ENCODE measurements at places on chromosomes 12 and 14.
A peak's percentile ranks its signal among the peaks of the same experiment; 100 is the strongest.

GRCh38 chr14:76196980-76197695, 45.4 kb downstream of the GPATCH2L start:
- peak; percentile 49 for DNase-seq

- no peak for DNase-seq
These were observed 127.8 kb downstream of the DAAM1 start for GRCh38 chr14:59316151-59316830.

DNA sequence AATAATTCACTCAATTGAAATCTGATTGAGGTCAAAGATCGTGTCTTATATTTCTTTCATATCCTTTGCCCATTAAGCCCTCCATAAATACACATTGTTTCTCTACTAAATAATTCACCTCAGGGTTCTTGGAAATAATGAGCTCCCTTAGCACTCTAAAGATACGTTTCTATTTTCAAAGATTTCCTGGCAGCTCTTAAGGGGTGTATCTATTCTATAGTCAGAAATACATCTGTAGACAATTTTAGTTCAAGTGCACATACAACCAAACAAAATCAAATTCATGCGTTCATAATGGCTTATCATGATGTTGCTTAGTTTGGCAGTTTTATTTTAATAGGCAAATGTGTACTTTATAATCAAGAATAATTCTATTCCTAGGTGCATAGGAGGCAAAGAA, 361.1 kb upstream of the DDHD1 start:
- no peak for DNase-seq

- no peak for DNase-seq
These were observed 15.7 kb upstream of the SLC6A12 start for GRCh38 chr12:229441-230191.

- no peak for DNase-seq
These were observed 172.4 kb upstream of the NTF3 start for GRCh38 chr12:5259523-5259922.

- peak; percentile 63 for DNase-seq
These were observed 4.9 kb downstream of the VAMP1 start for GRCh38 chr12:6465467-6466183.

DNA sequence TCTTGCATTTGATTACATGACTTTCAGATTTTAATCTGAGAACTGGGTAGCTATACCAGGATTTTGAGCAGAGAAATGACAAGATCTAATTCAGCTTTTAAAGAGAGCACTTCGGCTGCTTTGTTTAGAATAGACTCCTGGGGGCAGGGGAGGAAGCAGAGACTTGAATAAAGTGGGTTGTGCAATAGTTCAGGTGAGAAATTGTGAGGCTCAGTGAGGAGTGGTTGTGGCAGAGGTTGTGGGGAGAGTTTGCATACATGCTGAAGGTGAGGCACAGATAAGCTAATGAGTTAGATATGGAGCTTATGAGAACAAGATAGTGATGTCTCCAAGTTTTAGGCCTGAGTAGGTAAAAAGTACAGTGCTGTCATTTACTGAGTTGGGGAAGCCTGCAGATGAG, 281.4 kb downstream of the FLRT2 start:
- DNase-seq: no peak

- DNase-seq: no peak
These were observed 171.2 kb downstream of the MYRFL start for GRCh38 chr12:69996241-69996640.

GRCh38 chr12:31298515-31298910, 27.4 kb downstream of the SINHCAF start:
- DNase-seq: no peak

DNA sequence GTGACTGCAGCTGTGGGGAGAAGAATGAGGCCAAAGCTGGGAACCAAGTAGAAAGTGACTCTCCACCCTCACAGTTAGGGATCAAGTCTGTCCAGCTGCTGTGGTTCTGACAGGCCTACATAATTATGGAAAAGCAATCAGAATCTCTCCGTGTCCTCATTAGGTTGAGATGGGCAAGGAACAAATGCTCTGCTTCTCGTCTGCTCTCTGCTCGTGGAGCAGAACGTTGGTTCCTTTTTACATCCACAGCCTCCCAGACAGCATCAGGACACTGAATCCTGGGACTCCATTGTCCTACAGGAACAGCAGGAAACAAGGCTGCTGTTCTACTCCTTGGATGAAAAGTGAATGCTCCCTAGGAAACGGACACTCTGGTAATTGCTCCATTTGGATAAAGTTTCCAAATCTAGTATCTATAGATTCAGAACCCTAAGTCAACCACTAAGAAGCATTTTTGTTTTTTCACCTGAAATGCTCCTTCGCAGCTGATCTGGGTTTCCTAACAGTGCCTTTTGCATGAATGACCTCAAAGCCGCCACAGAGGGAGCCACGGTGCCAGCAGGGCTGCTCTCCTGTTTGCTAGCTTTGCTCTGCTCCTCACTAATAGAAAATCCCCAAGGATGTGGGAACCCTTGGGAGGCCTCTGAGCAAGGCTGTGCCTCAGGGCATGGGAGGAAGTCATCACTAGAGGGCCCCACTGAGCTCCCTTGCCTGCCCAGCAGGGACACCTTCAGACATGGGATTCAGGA, 102.0 kb downstream of the EGLN3 start:
- peak; percentile 45 for DNase-seq

DNA sequence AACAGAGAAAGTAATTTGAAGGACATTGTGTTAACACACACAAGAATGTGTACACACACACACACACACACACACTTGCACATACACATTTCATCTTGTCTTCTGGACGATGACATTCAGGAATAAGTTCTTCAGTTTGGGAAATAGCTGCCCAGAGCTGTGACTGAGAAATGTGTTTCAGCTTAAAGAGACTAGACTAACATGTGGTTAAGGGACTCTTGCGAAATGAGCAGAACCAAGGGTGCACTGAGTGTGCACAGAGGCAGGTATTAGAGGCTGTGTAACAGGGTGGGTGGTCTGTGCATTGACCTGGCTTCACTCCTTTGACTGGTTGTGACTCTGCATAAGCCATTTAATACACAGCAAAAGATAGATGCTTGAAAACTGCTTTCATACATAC, 29.4 kb upstream of the KCNA5 start:
- DNase-seq: no peak

- no peak for DNase-seq
These were observed 16.8 kb downstream of the ISCA2 start for GRCh38 chr14:74510223-74510931.

GRCh38 chr14:26204728-26205479, 392.9 kb downstream of the NOVA1 start:
- DNase-seq: no peak

GRCh38 chr14:67477926-67478799, 10.4 kb downstream of the TMEM229B start:
- no peak for DNase-seq

DNA sequence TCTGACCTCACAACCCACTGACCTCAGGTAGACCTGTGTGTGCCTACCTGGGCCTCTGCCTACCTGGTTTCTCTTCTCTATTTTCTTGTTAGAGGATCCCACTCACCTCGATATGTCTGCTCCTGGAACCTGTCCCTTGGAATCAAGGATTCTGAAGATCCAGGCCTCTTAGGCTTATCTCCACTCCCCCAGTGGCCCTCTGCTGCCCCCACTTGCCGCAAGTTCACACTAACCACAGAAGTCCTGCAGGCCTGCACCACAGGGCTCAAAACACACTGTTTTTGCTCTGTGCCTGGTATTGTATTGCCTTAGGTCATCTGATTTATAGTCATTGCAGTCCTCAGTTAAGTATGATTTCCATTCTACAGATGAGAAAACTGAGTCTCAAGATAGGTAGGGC, 15.3 kb upstream of the NRXN3 start:
- no peak for DNase-seq

- peak; percentile 40 for DNase-seq
These were observed 276.3 kb upstream of the FAR2 start for GRCh38 chr12:28872654-28873268.

DNA sequence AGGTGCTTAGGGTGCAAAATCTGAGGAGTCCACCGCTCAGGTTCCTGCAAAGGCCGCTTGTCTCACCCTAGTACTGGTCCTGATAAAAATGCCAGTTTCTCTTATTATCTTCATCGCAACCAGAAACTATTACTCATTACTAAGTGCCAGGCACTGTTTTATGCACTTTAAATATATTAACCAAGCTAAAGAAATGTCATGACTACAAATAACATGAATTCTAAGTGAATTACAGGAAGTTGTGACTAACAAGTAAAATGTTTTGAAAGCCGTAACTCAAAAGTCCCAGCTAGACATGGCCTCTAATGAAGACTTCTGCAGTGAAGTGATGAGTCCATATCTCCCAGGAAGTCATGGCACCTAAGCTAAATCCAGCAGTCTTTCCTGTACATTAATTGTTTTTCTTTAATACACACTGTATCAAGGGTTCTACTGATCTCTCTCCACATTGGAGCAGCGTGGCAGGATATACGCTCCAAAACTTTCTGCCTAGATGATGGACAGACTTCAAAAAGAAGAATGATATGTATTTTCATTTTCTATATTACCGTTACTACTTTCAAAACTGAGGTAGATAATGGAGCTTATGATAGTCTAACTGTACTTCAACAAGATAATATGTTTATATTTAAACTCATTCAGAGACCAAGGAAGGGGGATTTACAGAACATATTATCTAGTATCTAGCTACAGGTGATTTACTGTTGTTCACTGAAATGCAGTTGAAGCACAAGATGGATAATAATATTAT, 117.3 kb upstream of the ARID2 start:
- DNase-seq: no peak

DNA sequence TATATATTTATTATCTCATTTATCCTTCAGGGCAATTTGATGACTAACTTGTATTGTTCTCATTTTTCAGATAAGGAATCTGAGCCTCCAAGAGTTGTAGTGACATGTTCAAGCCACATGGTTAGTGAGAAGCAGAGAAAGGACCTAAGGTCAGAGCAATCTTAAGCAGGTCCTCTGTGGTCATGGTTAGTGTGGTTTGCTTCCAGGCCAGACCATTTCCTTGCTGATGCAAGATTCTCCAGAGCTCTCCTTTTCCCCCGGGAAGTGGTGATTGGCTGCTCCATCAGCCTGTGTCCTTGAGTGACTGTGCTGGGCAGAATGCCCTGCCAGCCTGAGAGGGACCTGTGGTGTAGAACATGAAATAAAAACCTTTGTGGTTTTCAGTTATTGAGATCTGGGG, 141.3 kb downstream of the KTN1 start:
- no peak for DNase-seq

DNA sequence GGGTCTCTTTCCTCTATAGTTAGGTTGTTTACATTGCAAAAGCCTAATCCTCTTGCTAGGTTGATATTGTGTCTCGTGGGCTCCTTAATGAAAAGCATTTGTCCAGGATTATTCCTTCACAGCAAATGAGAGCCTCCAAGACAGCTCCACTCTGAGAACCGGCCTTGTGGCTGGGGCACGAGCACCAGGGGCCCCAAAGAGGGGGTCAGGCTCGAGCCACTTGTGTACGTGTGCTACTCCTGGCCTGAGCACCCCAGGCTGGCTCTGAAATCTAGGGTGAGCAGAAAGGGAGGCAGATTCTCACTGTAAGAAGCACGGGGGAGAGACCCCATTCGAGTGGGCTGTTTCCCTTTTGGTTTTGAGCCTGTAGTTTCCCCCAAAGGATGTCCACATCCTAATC, 45.0 kb upstream of the FZD10 start:
- DNase-seq: no peak

DNA sequence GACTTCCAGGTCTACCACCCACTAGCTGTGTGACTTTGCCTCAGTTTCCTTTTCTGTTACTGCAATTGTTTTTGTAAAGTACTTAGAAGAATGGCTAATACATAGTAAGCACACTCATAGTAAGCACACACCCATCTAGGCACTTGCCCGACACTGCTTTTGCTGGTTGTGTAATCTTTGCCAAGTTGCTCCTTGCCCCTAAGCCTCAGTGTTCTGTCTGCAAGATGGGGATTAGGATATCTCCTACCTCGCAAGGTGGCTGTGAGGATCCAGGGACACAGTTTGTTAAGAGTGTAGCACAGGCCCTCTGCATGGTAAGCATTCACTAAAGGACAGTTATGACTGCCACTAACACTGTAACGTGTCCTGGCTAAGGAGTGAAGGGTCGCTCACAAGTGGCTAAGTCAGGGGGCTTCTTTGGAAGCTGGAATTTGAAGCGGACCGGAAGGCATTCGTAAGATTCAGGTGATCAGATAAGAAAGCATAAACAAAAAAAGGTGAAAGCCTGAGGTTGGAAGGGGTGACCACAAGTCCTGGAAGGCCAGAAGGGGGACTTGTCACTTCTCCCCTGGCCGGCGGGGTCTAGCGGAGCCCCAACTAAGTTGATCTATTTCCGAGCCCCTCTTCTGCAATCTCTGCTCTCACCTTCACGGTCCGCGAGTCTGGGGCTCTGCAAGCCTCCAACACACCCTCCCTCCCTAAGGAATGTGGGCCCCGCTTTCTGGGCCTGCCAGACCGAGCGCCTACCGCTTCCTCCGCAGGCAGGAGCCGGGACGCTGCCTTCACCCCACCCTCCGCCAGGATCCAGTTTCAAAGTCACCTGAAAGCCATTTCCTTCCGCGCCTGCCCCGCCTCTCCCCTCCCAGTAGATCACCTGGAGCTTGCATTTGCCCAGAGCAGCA, 1.5 kb upstream of the PLEKHG3 start:
- no peak for DNase-seq

- no peak for DNase-seq
These were observed 251.0 kb upstream of the FKBP4 start for GRCh38 chr12:2543801-2544200.

DNA sequence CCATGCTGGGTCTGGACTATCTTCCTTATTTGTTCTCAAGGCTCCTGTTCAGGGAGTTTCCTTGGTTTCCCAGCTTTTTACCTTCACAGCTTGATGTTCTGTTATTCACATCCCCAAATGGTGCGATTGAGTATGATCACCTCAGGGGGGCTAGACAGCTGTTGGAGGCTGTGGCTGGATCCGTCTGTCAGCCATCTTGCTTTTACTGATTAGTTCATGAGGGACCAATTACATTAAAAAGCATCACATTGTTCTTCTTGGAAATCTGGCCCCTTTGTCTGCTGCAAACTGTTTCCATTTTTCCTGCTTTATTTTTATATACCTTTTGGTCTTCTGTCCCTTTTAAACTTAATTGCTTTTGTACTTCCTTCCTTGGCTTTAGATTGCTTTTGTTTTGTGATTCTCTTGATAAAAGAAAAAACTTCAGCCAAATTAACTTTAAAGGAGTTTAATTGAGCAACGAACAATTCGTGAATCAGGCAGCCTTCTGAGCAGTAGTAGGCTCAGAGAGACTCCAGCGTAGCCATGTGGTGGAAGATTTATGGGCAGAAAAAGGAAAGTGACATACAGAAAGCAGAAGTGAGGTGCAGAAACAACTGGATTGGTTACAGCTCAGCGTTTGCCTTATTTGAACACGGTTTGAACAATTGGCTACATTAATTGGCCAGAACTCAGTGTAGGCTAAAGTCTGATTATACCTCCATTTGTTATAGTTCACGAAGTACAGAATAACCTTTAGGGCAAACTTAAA, 208.7 kb downstream of the AEBP2 start:
- peak; percentile 44 for DNase-seq

DNA sequence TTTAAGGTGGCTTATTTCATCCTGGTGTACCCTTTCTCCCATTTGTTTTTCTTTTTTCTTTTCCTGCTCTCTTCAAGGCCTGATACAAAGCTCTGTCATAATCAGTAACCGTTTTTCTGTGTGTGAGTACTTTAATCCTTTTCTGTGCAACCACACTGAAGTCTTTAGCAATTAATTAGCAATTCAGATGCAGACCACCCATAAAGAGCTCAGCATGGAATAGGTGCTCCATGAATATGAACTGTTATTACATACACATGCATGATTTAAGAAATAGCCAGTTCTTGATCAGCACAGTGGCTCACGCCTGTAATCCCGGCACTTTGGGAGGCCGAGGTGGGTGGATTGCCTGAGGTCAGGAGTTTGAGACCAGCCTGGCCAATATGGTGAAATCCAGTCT, 1386.6 kb downstream of the AACS start:
- DNase-seq: no peak

Data from inflammatory macrophage (primary cell).